ENCODE measurements at places on chromosomes 7 and 10. TPM values are rescaled to one million over a fixed set of nuclear protein-coding genes. Genes with fewer than 3 reads are reported as not detected.
A peak's percentile ranks its signal among the peaks of the same experiment; 100 is the strongest.

CFAP70 gene
- 0.43 TPM for total RNA-seq

DNA sequence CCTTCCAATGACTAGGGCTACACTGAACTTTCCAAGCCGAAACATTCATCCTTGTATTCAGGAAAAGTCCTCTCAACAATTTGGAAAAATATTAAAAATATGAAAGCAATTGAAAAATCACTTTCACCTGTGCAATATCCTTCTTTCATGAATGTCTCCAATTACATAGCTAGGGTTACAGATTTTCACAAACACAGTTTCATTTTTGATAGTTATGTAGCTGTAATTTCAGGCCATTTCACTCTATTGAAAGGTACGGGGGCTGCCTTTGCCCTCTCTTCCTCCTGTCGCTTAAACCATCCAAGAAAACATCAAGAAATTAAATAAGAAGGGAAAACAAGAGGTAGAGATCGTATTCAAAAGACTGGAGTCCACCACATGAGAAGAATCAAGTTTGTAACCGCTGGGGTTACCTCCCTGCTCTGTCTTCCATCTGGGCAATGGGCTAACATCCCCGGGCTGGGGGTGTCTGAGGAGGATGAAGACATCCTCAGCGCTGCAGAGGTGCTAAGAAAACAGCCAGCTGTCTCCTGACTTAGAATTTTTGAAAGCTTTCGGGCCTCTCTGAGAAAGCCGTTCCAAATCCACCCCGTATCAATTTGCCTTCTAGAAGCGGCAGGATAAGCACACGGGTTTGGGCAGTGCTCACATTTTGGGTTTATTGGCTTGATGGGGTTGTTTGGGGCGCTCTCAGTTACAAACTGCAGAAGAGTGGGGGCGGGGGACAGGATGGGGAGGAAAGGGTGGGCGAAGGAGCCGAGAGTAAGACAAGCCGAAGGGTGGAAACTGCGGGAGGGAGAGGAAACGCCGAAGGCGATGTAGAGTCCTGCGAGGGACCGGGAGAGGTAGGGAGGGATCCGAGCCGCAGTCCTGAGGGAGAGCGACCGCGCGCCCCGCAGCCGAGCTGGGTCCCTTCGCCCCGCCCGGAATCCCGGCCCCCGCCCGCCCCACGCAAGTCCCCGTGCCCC, 24.3 kb upstream of the VAX1 start:
- no peak for DNase-seq

DNA sequence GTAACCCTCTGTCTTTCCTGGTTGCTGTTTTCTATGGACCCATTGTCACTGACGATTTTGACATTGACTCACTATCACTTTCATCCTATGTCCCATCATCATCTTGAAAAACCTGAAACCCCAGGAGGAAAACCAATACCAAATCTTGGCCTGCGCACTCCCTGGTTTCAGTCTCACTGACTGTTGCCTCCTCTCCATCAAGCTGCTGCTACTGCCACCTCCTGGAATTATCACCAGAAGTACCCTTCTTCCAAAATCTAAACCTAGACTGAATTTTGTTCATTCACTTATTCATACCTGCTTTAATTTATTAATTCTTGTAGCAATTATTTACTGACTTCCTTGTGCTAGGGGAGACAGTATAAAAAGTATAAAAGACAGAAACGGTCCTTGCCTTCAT, 44.5 kb upstream of the ACBD5 start:
- DNase-seq: peak; percentile 12

SPAM1 gene
- not detected for total RNA-seq

GRCh38 chr7:121313793-121314676, 14.8 kb upstream of the WNT16 start:
- peak; percentile 30 for DNase-seq

TDRD1 gene
- total RNA-seq: 0.64 TPM

GBX1 gene
- total RNA-seq: not detected

DNA sequence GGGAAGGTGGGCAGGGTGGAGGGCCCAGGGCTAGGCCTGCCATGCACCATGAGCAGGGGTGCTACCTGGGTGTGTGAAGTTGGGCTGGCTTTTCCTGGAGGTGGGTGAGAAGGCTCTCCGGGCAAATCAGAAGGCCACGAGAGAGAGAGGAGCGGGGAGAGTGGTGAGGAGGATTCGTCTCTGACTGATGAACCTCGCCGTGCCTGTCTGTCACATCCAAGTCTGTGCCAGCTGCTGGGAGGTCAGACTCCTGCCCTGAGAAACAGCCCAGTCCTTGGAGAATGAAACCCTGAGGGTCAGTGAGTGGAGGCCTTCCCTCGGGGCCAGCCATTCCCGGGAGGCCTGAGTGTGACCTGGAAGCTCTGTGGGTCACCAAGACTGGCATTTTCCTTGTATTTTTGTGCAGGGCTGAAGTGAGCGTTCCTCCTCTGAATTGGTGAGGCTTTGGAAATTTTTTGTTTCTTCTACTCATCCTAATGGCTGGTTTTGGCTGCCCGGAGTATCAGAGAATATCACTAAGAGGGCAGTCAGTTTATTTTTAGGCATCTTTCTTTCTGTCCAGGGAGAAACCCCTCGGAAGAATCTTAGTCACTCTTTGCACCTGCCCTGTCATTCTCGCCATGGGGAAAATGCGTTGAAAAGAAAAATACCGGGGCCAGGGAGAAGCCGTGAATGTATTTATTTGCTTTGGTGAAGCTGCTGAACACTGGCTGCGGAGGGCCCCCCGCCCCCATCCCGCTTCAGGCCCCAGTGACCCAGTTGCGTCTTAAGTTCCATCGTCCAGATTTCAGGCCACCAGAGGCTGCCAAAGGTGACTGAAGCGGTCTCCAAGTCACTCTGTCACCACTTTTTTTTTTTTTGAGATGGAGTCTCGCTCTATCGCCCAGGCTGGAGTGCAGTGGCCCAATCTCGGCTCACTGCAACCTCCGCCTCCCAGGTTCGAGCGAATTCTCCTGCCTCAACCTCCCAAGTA, 6.5 kb upstream of the AP5Z1 start:
- DNase-seq: no peak

MGAM2 gene
- total RNA-seq: not detected

DPYSL4 gene
- 0.86 TPM for total RNA-seq

GRCh38 chr10:93178226-93178625, 104.5 kb downstream of the CYP26A1 start:
- DNase-seq: no peak

GNAI1 gene
- total RNA-seq: 56.0 TPM

ERLIN1 gene
- 21.6 TPM for total RNA-seq

DNA sequence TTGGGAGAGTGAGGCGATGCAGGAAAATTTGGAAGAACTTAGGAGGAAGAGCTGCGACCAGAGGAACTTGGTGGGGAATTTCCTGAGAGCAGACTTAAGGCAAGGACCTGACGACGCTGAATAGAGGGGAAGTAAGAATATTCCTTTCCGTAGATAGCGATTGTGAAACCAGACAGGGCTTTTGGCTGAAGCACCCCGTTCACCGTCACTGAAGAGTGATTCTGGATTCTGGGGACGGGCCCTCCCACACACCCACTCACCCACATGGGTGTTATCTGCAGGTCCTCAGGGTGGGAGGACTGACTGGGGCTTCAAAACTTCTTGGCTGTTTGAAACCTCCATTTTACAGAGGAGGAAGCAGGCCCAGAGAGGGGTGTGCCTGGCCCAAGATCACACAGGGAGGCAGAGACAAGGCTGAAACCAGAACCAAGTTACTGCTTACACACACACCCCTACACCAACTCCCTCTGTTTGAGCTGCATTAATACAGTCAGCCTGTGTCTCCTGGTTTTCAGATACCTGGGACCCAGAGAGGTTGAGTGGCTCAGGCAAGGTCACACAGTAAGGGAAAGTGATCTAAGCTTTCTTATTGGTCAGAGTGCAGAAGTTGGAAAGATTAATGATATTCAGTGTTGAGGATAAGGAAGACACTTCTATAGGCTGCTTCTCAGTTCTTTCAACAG, 37.2 kb upstream of the CDH23 start:
- DNase-seq: peak; percentile 19

- peak; percentile 81 for DNase-seq
These were observed 173.6 kb upstream of the IMMP2L start for GRCh38 chr7:111735661-111736551.

GRCh38 chr10:36017137-36017536, 375.0 kb upstream of the FZD8 start:
- no peak for DNase-seq

MSS51 gene
- 1.3 TPM for total RNA-seq

PSD gene
- 1.6 TPM for total RNA-seq

RARRES2 gene
- 139 TPM for total RNA-seq

NRG3 gene
- total RNA-seq: not detected

GRCh38 chr7:82172017-82172416, 271.6 kb downstream of the CACNA2D1 start:
- no peak for DNase-seq

- DNase-seq: peak; percentile 20
These were observed 21.7 kb downstream of the CCM2 start for GRCh38 chr7:45021604-45022296.

GRCh38 chr7:153628825-153629224, 423.4 kb upstream of the DPP6 start:
- no peak for DNase-seq

IQUB gene
- 0.43 TPM for total RNA-seq

DENND2A gene
- 26.7 TPM for total RNA-seq

TMEM139 gene
- not detected for total RNA-seq

DNA sequence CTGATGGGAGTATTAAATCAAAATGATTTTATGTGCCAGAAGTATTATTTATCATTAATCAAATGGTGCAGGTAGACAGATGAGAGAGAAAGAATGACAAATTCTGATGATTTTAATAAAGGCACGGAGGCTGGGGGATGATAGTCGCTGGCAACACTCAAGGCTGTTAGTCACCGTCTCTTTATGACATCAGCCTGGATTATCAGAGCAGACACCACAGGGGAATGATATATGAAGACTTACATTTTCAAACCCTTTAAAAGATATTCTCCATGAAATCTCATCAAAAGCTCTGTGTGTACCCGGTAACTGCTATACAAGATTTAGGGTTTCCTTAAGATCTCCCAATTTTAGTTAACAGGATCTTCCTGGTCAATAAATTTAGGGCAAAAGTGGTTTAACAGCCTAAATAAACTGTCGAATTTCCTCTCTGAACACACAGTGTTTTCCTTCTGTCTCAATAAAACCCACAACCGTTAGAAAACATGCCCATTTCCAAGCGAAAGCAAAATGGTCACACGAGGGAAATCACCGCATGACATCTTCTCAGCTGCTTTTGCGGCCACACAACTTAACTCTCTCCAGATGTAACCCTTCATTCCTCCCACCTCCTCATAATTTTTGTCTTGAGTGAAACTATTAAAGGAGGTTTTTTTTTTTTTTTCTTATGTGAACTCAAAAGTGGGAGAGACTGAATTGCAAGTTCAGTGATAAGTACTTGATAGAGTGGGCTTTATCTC, 133.2 kb upstream of the FAM171A1 start:
- peak; percentile 30 for DNase-seq

GRCh38 chr10:130422366-130423324, 286.5 kb downstream of the GLRX3 start:
- no peak for DNase-seq

CCDC126 gene
- total RNA-seq: 14.5 TPM

CTNNA3 gene
- total RNA-seq: not detected

DNA sequence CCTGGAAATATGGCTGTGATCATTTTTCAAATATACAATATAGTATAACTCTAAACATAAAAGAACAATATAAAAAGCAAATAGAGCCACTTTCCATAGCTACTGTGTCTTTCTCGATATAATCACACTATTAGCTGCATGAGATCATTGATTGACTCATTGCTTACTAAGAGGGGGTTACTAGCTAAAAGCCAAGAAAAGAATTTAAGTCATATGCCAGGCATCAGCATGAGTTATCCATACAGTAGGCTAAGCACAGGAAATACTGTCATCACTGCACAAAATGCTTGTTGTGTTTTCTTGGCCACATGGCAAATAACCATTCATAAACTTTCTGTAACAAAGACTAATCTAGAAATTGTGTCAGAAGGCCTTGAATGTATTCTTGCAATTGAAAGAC, 18.8 kb upstream of the ABCB5 start:
- DNase-seq: peak; percentile 5

POLR3A gene
- 18.6 TPM for total RNA-seq

DNA sequence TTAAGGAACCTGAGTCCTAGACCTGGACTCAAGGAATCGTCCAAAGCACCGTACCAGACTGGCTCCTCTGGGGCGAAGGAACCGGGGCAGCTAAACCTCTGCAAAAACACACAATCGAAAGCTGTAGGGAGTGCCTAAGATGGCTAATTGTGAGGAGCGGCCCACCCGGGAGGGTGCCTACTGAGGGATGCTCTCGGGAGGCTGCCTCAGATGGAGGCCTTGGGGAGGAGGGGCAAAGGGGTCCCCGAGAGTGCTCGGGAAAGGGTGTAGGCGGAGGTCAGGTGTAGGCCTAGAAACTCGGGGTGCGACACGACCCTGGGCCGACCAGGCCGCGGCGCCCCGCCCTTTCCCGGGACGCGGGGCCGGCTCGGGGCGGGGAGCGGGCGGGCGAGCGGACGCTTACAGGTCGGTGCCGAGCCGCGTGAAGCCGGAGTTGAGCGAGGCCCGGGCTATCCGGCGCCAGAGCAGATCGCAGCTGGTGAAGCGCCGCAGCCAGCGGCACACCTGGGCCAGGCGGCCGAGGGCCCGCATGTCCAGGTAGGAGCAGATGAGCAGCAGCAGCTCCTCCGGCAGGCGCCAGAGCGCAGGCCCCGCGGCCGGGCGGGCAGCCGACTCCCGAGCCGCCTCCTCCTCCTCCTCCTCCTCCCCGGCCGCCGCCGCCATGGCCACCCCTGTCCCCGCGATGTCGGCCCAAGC, 844 bp downstream of the FBXW4 start:
- DNase-seq: peak; percentile 55

- DNase-seq: no peak
These were observed 35.1 kb downstream of the RNF32 start for GRCh38 chr7:156675721-156676120.

DYDC2 gene
- under 0.01 TPM for total RNA-seq

DNA sequence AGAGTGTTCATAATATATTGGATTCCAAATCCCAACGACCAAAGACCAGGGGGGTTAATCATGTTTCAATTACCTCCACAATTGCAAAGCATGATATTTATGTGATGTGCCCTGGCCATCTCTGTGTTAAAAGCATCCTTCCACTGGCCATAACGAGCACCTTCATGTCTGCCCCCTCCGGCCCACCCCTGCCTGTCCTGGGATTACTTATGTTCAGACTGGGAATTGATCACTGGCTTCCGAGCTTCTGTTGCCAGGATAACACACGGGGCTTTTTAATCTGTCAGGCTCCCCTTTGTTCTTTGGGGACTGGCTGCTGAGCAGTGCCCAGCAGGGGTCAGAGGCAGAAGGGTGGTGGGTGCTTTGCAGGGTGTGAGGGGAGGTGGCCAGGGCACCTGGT, 13.7 kb upstream of the CHST15 start:
- no peak for DNase-seq

- DNase-seq: peak; percentile 80
These were observed 76.8 kb downstream of the LANCL2 start for GRCh38 chr7:55441774-55442522.

- DNase-seq: peak; percentile 15
These were observed 9.5 kb downstream of the SEPHS1 start for GRCh38 chr10:13338390-13339110.

LRRC17 gene
- total RNA-seq: 70.0 TPM

TEX36 gene
- not detected for total RNA-seq

RAPGEF5 gene
- total RNA-seq: 0.86 TPM
